ENCODE measurements at places on chromosomes 1 and 21. TPM values are rescaled to one million over a fixed set of nuclear protein-coding genes. Genes with fewer than 3 reads are reported as not detected.
A peak's percentile ranks its signal among the peaks of the same experiment; 100 is the strongest.

DNA sequence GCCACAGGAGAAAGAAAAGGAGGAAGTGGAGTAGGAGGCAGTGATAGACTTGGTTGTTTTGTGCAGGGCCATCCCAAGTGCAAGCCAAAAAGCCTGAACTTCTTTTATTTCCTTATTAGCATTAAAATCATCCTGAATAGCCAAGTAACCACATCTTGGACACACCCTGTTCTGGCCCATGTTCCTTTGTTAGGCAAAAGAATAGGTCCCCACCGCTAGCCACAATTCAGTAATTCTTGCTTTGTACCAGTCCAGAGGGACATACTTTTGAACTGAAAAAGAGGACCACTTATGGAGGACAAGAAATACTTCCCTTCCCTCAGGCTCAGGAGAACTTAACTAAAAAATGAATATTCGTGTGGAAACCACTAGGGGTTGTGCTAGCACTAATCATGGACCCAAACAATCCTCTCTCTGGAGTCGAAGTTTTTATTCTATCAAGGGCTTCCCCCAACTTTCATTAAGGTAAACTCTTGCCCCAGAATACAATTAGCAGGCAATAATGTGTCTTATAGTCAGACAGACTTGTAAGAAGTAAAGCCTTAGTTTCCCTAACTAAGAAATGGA lies 19.4 kb downstream of the TNFSF4 start:
- H3K27me3 ChIP-seq: no peaks in the 10 kb centered on the region
- H3K27ac ChIP-seq: no peak overlapping the region
- no peak for DNase-seq
- H3K4me3 ChIP-seq: no peak overlapping the region
- no peaks in the 10 kb centered on the region for H3K36me3 ChIP-seq
- peaks cover 4% of the 10 kb centered on the region for H3K4me1 ChIP-seq

GRCh38 chr1:33497410-33497809 lies 25.0 kb downstream of the ZSCAN20 start:
- no peak overlapping the region for H3K4me3 ChIP-seq
- no peak for DNase-seq
- no peaks in the 10 kb centered on the region for H3K27me3 ChIP-seq
- H3K36me3 ChIP-seq: peaks cover 2% of the 10 kb centered on the region
- no peaks in the 10 kb centered on the region for H3K4me1 ChIP-seq
- no peak overlapping the region for H3K27ac ChIP-seq

- H3K4me1 ChIP-seq: no peaks in the 10 kb centered on the region
- H3K27ac ChIP-seq: no peak overlapping the region
- no peak overlapping the region for H3K4me3 ChIP-seq
- no peaks in the 10 kb centered on the region for H3K36me3 ChIP-seq
- peak; percentile 53 for DNase-seq
- H3K27me3 ChIP-seq: no peaks in the 10 kb centered on the region
Measured at GRCh38 chr1:215819114-215819513, 252.0 kb downstream of the KCTD3 start.

DNA sequence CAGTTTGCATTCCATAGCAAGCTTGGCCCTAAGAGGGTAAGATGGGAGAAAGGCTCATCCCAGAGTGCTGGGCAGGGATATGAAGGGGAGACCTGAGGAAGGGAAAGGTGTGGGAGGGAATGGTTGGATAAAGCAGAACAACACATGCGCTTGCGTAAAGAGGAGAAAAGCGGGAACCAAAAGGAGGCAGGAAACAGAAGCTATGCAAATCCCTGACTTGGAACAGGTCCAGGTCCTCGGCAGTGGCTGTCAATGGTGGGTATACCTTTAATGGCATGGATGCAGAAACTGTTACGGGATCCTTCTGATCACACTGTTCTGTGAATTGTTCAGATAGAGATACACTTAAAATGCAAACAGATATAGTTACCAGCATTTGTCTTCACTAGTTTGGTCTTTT lies 455.6 kb downstream of the SIPA1L2 start:
- no peak overlapping the region for H3K27ac ChIP-seq
- no peaks in the 10 kb centered on the region for H3K4me1 ChIP-seq
- DNase-seq: no peak
- H3K27me3 ChIP-seq: no peaks in the 10 kb centered on the region
- H3K36me3 ChIP-seq: no peaks in the 10 kb centered on the region

Gene DNALI1
- total RNA-seq: 5.0 TPM

GRCh38 chr1:218426343-218426657 lies 81.2 kb downstream of the TGFB2 start:
- H3K27me3 ChIP-seq: no peaks in the 10 kb centered on the region
- no peak overlapping the region for H3K27ac ChIP-seq
- peaks cover 2% of the 10 kb centered on the region for H3K4me1 ChIP-seq
- no peak overlapping the region for H3K4me3 ChIP-seq

Gene RGS1
- total RNA-seq: 0.50 TPM

Gene C8A
- total RNA-seq: not detected

Data from fibroblast of lung (primary cell).